ENCODE measurements at places on chromosomes 16 and 17.

- DNase-seq, result no peak
Measured at GRCh38 chr16:9525037-9525436, 433.6 kb downstream of the HAPSTR1 start.

GRCh38 chr16:15587152-15587825, 55.7 kb downstream of the MARF1 start:
- DNase-seq, result no peak

GRCh38 chr16:649631-650030, 466 bp downstream of the WDR90 start:
- DNase-seq, result no peak

- no peak for DNase-seq
Measured at GRCh38 chr16:82440336-82440735, 186.4 kb upstream of the CDH13 start.

GRCh38 chr16:58042886-58043515, 17.4 kb downstream of the MMP15 start:
- DNase-seq, result no peak

- no peak for DNase-seq
Measured at GRCh38 chr16:75566758-75567255, 628 bp downstream of the GABARAPL2 start.

- no peak for DNase-seq
Measured at GRCh38 chr16:1031666-1032065, 40.9 kb upstream of the SSTR5 start.

DNA sequence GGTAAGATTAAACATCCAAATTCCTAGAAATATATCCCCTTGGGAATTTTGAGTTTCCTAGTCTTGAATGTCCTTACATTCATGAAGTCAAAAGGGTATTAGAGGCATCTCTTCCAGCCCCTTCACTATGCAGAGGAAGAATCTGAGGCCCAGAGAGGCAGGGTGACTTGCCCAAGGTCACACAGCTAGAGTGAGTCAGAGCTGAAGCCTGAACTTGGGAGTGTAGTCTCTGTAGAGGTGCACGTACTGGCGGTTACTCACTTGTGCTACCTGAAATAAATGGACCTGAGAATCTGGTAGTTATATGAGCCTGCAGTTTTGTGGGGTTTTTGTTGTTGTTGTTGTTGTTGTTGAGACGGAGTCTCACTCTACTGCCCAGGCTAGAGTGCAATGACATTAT, 164.0 kb downstream of the XYLT1 start:
- DNase-seq, result no peak

- DNase-seq, result no peak
Measured at GRCh38 chr16:57637424-57637823, 9.0 kb downstream of the ADGRG1 start.

DNA sequence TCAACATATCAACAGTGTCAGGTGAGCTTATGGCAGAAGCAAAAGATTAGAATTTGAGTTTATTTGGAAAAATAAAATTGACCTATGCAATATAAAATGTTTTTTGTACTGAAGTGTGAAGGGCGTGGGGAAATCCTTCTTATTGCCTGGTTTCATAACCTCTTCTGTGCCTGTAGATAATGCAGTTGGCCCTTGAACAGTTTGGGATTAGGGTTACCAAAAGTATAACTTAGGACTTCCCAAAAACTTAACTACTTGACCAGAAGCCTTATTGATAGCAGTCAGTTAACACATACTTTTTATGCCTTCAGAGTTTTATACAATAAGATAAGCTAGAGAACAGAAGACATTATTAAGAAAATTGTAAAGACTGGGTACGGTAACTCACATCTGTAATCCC, 66.0 kb downstream of the TMC6 start:
- no peak for DNase-seq

- no peak for DNase-seq
Measured at GRCh38 chr16:2675714-2676113, 6.6 kb upstream of the KCTD5 start.

DNA sequence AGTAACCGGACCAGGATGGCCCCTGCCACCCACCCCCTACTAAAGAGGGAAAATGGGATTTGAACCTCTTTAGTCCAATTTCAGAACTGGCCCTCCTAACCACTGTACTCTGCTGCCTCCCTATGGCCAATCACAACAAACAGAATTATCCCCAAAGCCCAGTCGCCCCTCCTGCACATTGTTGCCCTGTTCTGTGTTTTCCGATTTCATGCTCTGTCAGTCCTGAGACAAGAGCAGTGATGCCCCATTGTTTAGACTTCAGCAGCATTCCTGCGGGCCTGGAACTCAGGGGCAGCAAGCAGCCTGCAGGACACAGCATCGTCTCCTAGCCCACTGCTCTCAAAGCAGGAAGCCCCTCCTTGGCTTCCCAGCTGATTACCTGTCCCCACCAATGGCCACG, 20.5 kb upstream of the KLHL11 start:
- DNase-seq, result no peak

- no peak for DNase-seq
Measured at GRCh38 chr16:51382211-51382610, 231.1 kb upstream of the SALL1 start.

DNA sequence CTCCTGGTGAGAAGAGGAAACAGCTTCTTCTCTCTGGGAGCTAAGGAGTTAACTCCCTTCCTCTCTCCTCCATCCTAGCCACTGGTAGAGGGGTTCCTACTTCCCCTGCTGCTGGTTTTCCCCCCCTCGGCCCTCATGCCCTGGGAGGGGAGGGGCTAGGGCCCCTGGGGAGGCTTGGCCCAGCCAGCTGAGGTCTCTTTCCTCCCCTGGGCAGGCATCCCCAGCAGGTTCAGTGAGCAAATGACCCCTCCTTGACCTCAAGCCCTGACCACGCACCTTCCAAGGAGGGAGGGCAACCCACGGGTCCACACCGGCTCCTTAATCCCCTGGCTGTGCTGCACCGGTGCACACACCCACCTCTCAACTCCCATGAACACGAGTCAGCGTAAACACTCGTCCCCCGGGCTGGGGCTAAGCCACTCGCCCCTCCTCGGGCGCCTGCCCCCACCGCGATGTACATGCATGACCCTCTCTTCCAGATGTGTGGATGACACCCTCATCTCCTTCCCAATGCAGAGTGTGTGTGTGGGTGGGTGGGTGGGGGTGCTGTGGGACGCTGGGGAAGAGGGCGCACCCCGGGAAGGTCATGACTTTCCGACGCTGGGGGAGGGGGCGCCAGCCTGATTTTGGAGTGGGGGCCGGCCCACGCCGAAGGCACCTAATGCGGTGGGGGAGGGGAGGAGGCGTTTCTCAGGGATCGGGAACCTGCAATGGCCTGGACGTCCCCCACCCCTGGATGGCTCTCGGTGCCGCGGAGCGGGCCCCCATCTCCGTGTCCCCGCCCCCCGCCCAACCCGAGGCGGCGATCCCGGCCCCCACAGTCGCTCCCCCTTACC, 33.7 kb downstream of the SRCIN1 start:
- DNase-seq, result no peak

GRCh38 chr16:2095315-2095853, 40.3 kb downstream of the PKD1 start:
- no peak for DNase-seq

- DNase-seq, result no peak
Measured at GRCh38 chr16:67666032-67666551, 458 bp downstream of the ENKD1 start.

GRCh38 chr16:15699819-15700218, 49.8 kb downstream of the NDE1 start:
- no peak for DNase-seq

DNA sequence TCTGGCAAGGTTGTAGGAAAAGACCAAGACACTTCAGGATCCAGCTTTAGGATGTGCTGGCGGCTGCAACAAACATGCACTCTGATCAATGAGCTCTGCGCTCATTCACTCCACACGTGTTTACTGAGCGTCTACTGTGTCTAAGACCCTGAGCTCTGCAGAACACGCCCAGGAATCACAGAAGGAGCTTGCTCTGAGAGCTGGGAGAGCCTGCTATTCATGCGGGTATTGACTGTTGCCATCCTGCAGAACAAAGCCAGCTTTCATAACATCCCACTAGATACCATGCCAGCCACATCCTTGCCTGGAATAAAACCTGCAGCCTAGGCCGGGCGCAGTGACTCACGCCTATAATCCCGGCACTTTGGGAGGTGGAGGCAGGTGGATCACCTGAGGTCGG, 44.1 kb downstream of the NXN start:
- DNase-seq, result no peak

- no peak for DNase-seq
Measured at GRCh38 chr17:59221159-59221847, 992 bp downstream of the GDPD1 start.

DNA sequence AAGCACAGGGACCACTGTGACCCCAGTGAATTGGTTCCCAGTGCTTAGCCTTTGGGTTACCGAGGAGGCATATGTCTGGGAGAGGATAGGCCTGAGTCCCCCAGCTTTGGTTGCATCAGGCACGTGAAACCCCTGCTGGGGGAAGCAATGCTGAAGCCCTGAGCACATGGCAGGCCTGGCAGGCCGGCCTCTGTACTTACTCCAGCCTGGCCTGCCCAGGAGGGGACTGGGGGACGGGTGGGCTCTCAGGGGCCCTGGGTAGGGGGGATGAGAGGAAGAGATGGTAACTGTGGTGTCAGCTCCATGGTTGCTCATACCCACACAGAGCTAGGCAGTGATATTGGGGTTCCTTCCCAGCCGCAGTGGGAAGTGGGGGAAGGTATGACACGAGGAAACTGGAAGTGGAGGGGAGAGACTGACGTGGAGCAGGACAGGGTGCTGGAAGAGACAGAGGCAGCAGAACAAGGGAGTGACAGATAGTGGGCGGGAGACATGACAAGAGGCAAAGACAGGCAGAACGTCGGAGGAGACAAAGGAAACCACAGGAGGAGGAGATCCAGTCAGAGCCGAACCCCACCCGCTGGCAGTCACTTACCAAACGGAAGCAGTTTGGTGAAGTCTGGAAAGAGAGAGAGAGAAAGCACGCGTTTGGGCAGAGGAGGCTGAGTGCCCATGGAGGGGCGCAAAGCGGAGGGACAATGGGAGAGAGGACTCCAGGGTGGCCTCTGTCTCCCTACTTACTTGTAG, 9.1 kb downstream of the TMEM208 start:
- no peak for DNase-seq

DNA sequence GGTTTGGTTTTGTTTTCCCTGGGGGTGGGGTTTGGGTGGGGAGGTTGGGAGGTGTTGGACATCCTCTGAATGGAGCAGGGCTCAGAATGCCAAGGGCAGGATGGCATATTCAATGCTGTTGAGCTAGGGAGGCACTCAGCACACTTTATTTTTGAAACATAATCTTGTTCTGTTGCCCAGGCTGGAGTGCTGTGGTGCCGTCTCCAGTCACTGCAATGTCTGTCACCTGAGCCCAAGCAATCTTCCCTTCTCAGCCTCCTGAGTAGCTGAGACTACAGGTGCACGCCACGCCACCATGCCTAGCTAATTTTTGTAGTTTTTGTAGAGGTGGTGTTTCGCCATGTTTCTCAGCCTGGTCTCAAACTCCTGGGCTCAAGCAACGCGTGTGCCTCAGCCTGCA, 186.1 kb downstream of the RPTOR start:
- DNase-seq, result no peak

GRCh38 chr16:85923153-85924021, 24.4 kb downstream of the IRF8 start:
- DNase-seq, result no peak

DNA sequence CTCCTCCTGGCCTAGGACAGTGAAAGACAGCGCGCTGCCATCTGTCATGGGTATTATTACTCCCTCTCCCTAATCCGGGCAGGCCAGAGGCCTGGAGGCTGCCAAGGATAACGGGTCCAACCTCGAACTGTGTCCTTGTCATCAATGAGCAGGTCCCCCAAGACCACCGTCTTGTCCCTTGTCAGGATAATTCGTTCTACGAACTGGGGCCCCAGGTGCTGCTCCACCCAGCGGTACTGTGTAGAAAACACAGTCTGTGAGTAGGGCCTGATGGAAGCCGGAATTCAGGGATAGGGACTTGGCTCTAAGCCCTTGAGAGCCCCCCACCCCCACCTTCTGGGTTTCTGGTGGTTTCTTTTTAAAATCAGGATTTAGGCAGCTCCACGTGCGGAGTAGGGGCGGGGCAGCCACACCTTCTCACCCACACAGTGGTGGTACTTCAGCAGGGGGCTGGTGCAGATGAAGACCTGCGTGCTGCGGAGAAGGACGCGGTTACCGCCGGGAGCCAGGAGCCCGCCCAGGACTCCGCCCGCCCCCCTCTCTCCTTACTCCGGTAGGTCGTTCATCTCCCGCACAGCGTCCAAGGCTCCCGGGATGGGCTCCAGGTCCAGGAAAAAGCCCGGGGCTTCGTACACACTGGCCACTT, 787 bp downstream of the NT5C start:
- DNase-seq, result no peak

DNA sequence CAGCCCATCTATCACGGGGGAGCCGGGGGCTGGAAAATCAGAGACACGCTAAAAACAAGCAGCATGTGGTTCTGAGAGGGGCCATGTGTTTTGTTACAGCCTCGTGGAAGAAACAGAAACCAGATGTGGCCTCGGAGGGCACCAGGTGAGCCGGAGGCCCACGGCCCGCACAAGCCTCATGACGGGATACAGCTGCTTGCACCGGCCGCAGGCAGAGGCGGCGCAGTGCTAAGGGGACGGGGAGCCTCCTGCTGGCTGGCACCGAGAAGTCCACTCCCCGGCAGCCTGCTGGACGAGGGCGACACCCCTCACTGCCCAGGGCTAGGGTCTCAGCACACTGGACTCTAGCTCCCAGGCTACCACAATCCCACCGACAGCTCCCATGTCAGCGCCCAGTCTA, 19.2 kb downstream of the NDUFAF8 start:
- DNase-seq, result no peak

GRCh38 chr17:30395398-30396022, 16.8 kb downstream of the CPD start:
- DNase-seq, result no peak

DNA sequence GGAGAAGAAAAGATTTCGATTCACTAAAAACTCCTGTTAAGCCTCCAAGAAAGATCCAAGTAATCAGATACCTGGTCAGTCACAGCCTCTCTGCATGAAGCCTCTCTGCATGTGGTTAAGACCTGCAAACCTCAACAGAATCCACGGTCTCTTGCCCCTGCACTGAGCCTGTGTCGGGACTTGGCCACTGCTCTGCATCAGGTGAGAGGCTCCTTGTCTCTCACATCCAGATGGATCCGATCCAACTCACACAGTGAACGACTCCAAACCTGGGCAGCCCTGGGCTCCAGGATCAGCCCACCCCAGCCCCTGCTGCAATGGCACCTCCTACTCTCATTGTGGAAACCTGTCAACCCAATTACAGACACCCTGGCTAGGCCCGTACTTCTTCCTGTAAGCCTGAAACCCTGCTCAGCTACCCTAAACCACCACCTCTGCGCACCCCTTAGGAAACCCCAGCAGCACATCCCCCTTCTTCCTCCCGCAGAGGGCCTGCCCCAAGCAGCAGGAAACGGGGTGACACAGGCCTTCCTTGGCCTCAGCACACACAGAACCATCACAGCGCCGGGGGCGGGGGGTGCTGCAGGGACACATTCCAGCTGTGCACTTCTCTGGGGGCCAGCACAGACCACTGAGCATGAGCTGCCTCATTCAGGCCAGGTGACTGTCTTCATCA, 129.5 kb downstream of the ANKRD11 start:
- peak; percentile 58 for DNase-seq

- DNase-seq, result no peak
Measured at GRCh38 chr17:82866590-82867191, 26.9 kb upstream of the ZNF750 start.
